ENCODE measurements at places on chromosomes 11 and 22. TPM values are rescaled to one million over a fixed set of nuclear protein-coding genes. Genes with fewer than 3 reads are reported as not detected.

HMOX1 gene
- 96.1 TPM for total RNA-seq

RASD2 gene
- not detected for total RNA-seq

OR4C15 gene
- total RNA-seq, result not detected

HBG1 gene
- not detected for total RNA-seq

PRR5 gene
- total RNA-seq, result 1.1 TPM

Measured in thoracic aorta endothelial cell (primary cell).